ENCODE measurements at places on chromosomes 13 and 19. TPM values are rescaled to one million over a fixed set of nuclear protein-coding genes. Genes with fewer than 3 reads are reported as not detected.

GRCh38 chr19:7645656-7646425 lies 8.9 kb downstream of the STXBP2 start:
- DNase-seq: no peak

DNA sequence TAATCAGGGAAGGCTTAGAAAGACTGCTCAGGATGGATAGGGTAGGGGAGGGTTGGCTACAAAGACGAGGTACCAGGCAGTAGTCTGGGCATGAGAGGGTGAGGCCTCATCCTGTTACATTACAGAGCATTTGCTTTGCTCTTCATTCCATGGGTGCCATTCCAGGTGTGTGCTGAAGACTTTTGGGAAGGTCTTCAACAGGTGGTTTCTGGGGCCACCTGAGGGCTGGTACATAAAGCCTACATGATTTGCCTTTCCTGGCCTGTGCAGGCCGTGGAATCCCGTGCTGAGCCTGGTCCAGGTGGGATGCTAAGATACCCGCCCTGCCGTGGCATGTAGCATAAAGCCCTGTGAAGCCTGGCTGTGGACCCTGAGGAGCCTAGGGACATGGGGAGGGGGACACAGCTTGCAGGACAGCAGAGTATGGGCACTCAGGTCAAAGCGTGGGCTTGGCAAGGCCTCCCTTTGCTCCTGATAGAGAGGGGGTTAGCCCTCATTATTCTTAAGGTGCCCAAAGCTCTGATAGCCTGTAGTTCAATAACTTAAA lies 55.6 kb upstream of the ZNF536 start:
- DNase-seq: no peak

- DNase-seq: no peak
These were observed 96.6 kb downstream of the RXFP2 start for GRCh38 chr13:31835932-31836331.

DNA sequence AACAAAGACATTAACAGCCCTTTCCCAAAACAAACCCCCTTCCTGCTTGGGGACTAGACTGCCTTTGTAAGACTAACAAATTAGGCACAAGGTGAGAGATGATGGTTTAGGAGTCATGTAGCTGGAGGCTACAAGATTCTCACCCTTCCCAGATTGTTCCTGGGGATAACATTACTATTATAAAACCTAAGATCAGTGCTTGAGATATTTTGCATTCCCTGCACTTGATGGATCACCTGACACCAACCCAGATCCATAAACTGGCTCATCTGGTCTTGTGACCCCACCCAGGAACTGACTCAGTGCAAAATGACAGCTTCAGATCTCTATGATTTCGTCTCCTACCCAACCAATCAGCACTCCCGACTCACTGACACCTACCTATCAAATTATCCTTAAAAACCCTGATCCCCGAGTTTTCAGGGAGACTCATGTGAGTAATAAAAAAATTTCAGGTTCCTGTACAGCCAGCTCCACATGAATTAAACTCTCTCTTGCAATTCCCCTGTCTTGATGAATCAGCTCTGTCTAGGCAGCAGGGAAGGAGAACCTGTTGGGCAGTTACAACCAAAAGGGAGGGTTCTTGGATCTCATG lies 2.4 kb upstream of the ZNF616 start:
- no peak for DNase-seq

- no peak for DNase-seq
These were observed 1.2 kb downstream of the SF3A2 start for GRCh38 chr19:2237869-2238153.

DNA sequence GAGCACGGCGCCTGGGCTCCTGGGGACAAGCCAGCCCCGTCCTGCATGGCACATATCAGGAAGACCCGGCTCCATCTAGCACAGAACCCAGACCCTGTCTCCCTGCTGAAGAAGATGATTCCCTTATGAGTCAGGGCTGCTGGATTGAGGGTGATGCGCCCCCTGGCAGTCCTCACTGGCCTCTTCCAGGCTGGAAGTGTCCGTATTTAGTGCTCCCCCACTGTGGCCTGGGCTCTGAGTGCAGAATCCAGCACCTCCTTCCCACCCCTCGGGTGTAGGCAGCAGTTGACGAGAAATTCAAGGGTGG lies 14.9 kb downstream of the COMP start:
- no peak for DNase-seq

DNA sequence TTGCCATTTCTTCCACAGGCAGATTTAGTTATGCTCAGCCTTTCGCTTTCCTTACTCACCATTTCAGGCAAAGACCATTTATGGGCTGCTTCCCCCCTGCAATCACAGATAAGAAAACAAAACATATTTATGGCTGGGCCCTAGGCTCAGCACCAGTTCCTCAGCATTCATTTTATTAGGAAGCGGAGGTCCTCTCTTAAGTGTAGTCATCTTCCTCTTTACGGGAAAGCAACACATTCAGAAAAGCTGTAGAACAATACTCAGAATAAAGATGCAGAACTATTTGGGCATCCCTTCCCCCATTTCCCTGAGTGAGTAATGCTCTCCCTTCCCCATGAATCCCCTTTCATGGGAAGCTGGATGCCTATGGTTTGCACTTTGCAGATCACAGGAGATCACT lies 27.9 kb downstream of the FLT1 start:
- no peak for DNase-seq

GRCh38 chr13:107170270-107170931 lies 602.5 kb upstream of the ARGLU1 start:
- DNase-seq: no peak

DNA sequence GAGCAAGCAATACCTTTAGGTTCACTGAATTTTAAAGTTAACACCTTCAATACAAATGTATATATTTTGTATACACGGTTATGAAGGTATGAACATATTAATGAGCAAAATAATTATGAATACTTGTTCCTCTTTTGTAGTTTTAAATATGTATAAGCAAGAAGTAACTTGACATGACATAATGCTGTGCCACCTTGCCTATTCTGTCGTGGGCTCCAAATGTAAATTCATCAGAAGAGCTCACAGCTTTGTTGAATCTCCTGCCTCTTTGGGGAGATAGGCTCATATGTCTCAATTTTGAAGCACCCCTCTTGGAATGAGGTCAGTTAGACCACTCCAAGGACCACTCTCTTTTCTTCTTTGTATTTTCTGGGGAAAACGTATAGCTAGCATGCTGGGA lies 59.3 kb downstream of the LRCH1 start:
- DNase-seq: no peak

DNA sequence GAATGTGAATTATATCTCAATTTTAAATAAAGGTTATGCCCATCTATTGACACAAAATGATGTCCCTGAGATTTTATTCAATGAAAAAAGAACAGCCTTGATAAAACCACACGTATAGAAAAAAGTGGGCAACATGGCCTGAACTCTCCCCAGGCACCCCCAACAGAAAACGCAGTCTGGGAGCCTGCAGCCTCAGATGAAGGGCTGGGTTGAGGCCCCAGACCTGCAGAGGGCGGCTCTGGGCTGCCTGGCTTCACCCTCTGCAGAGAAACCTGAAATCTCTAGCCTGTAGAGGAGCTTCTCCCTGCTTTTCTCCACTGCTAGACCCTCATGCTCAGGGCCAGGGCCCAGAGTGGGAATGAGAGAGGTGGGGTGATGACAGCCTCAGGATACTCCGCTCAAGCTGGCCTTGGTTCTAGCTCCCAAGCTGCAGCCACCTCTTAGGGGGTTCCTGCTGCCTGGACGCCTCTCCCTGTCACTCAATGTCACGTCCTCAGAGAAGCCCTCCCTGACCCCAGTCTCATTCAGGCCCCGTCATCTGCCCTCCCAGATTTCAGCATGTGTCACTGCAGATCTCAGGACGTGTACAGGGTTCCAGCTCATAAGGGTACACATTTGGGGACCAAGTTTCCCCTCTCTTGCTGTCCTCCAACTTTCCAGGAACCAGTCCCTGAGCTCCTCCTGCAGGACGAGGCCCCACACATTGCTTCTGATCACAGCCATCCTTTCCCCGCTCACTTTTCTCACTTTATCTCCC lies 1.8 kb downstream of the MBD3 start:
- peak; percentile 43 for DNase-seq

GRCh38 chr13:60417734-60418133 lies 20.7 kb downstream of the TDRD3 start:
- no peak for DNase-seq

DNA sequence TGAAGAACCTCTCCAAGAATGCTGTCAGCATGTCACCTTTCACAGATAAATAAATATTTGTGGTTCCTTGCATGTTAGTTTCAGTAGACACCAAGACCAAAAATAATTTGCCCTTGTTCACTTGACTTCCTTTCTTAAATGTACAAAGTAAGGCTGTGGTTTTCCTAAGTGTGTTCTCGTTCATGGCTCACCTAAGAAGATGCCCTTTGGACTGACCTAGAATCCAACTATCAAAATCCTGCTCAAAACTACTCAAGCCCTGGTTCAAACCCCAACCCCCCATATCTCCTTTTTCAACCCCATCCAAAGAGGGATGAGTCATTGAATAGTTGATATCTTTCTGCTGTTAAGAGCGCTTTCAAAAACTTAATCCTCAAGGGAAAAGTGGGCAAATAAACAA lies 247.8 kb upstream of the ZNF507 start:
- no peak for DNase-seq

GRCh38 chr19:51702825-51703574 lies 9.9 kb downstream of the SPACA6 start:
- DNase-seq: no peak

GRCh38 chr19:35107545-35107944 lies 8.1 kb upstream of the FXYD3 start:
- no peak for DNase-seq

GRCh38 chr13:20125783-20126165 lies 35.1 kb downstream of the GJA3 start:
- DNase-seq: no peak

DNA sequence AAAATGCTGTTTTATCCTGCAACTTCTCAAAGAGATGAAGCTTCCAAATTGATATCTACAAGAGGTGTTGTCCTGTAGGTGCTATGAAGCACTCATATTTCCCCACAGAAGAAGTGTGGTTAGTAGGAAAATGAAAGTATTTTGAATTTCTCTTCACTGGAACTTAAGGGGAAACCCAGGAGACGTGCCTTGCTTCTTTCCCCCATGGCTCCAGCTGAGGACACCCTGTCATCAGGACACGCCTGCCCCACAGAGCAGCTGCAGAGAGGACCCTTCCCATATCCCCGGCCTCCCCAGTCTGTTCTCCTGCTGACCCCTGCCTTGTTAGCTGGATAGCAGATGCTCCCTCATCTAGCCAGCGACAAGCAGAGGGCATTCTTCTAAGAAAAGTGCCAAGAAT lies 371.3 kb downstream of the COG6 start:
- no peak for DNase-seq

DNA sequence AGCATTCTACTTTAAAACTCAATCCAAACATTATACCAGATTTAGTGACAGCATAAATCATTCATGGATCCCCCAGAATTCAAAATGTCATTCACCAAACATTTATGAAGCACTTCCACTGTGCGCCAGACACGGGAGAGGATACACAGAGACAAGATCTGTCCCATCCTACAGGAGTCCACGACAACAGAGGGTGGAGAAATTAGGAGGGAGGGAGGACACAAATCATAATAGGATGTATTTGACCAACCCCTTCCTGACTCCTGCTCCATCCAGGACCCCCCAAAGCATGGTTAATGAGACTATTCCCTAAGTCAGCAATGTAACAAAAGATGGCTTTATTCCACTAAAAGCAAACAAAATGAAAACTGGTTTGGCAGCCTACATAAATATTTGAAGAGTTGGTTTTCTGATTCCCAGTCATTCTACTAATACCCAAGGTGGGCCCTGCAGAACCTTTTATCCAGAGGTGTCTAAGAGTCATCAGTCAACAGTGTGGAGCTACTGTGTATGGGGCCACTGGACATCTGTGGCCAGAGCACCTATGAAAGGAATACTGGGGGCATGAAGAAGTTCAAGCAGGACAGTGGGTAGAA lies 62.8 kb upstream of the DOCK9 start:
- DNase-seq: no peak

DNA sequence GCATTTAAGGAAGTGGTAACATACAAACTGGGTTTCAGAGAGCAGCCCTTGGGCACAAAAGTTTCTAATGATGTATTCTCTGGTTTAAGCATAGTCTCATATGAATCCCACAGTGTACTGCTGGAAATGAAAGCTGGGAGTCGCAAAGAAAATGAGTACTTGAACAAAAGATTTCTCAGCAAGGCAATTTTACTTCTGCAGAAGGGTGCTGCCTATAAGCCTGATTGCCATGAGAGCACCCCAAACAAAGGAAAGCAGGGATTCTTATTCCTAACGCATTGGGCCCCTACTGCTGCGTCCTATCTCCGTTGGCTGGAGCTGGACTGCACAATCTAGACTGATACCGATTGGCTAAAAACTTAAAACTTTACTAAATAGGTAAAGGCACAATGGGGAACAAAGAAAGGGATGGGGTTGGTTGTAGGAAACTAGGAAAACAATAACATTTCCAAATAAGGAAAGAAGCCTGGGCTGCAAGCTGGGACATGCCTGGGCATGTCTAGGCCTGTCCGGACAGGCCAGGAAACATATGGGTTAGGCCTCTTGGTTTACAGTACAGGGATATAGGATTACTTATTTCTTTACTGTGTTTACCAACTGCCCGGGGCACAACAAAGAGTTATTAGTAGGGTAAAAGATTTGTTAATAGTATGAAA lies 27.4 kb upstream of the VN1R4 start:
- DNase-seq: no peak

- DNase-seq: peak; percentile 41
These were observed 27.6 kb downstream of the ELL start for GRCh38 chr19:18494267-18494607.

- DNase-seq: no peak
These were observed 5.6 kb upstream of the CD33 start for GRCh38 chr19:51219307-51219706.

DNA sequence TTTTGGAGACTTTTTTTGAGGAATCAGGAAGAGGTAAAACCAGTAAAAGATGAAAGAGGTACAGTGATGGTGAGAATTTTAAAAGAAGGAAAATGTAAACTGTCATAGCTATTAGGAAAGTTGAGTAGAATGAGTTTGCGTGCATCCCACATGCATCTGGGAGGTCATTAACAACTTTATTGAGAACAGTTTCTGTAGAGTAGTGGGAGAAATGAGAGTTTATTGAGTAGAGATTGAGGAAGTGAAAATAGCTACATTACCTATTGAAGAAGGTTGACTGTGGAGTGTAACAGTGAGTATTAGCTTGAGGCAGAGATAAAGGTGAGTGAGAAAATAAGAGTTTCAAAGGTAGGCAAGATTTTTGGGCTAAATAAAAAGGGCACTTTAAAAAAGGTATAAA lies 38.7 kb downstream of the BRCA2 start:
- no peak for DNase-seq

- no peak for DNase-seq
These were observed 25.2 kb upstream of the HIF3A start for GRCh38 chr19:46271481-46272197.

GRCh38 chr19:47226426-47227351 lies 4.3 kb downstream of the BBC3 start:
- DNase-seq: no peak

The EFNB2 gene
- 0.81 TPM for total RNA-seq

The ALOX5AP gene
- 6.5 TPM for total RNA-seq

The HCN2 gene
- total RNA-seq: under 0.01 TPM

The C13orf46 gene
- total RNA-seq: under 0.01 TPM

The MAMSTR gene
- total RNA-seq: 1.1 TPM

The ZNF560 gene
- total RNA-seq: not detected

The NRTN gene
- 0.54 TPM for total RNA-seq

The PNMA8A gene
- total RNA-seq: 7.3 TPM

The KATNAL1 gene
- total RNA-seq: 8.6 TPM

The SIGLECL1 gene
- not detected for total RNA-seq

The CELF5 gene
- total RNA-seq: under 0.01 TPM

The SLC1A6 gene
- total RNA-seq: 15.3 TPM

The FCAR gene
- total RNA-seq: 1.3 TPM

The CLIP3 gene
- 13.7 TPM for total RNA-seq

The PPM1N gene
- 1.9 TPM for total RNA-seq

The PCDH9 gene
- total RNA-seq: 14.8 TPM

The ZNF766 gene
- total RNA-seq: 7.5 TPM

All from hematopoietic multipotent progenitor cell (in vitro differentiated cells).